ENCODE measurements at places on chromosomes 16 and 17. TPM values are rescaled to one million over a fixed set of nuclear protein-coding genes. Genes with fewer than 3 reads are reported as not detected.
A peak's percentile ranks its signal among the peaks of the same experiment; 100 is the strongest.

- no peaks in the 10 kb centered on the region for H3K4me1 ChIP-seq
- no peaks in the 10 kb centered on the region for H3K36me3 ChIP-seq
- no peak overlapping the region for H3K27ac ChIP-seq
- no peak for DNase-seq
- H3K4me3 ChIP-seq, result no peak overlapping the region
Observed at GRCh38 chr16:17155485-17155884, 315.3 kb downstream of the XYLT1 start.

DNA sequence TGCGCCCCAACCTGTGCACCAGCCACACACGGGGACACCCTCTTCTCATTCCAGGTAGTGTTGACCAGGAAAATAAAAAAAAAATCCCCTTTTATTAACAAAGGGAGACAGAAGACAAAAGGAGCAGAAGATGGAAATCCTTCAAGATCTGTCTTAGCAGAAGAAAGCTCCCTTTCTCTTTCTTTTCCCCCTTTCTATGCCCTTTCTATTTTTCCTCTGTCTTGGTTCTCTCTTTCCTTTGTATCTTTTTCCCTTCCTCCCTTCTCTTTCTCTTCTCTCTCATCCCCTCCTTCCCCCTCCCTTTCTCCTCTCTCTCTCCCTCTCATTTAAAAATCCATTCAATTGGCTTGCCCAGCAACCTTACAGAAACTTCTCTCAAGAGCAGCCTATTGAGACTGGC lies 254.1 kb upstream of the ZFHX3 start:
- no peak overlapping the region for H3K4me3 ChIP-seq
- H3K27ac ChIP-seq, result no peak overlapping the region
- no peak for DNase-seq
- H3K4me1 ChIP-seq, result no peaks in the 10 kb centered on the region
- no peaks in the 10 kb centered on the region for H3K36me3 ChIP-seq

GRCh38 chr17:542943-543342 lies 171.7 kb downstream of the VPS53 start:
- H3K4me1 ChIP-seq, result no peaks in the 10 kb centered on the region
- H3K4me3 ChIP-seq, result no peak overlapping the region
- H3K36me3 ChIP-seq, result peaks cover under 1% of the 10 kb centered on the region
- no peak overlapping the region for H3K27ac ChIP-seq

- peak overlapping the region; percentile 10 for H3K4me3 ChIP-seq
- peak overlapping the region; percentile 62 for H3K27ac ChIP-seq
- peak; percentile 88 for DNase-seq
- no peaks in the 10 kb centered on the region for H3K4me1 ChIP-seq
Observed at GRCh38 chr16:16149710-16150116, 73.6 kb downstream of the ABCC6 start.

GRCh38 chr16:79407461-79408135 lies 192.9 kb downstream of the MAF start:
- no peaks in the 10 kb centered on the region for H3K27me3 ChIP-seq
- no peak for DNase-seq
- no peaks in the 10 kb centered on the region for H3K4me1 ChIP-seq
- H3K27ac ChIP-seq, result no peak overlapping the region
- H3K4me3 ChIP-seq, result no peak overlapping the region
- no peaks in the 10 kb centered on the region for H3K36me3 ChIP-seq

- peak overlapping the region; percentile 57 for H3K27ac ChIP-seq
- H3K4me3 ChIP-seq, result peak overlapping the region; percentile 27
- H3K4me1 ChIP-seq, result no peaks in the 10 kb centered on the region
- no peak for DNase-seq
- H3K36me3 ChIP-seq, result no peaks in the 10 kb centered on the region
- H3K27me3 ChIP-seq, result peaks cover 42% of the 10 kb centered on the region
Observed at GRCh38 chr17:48577330-48577945, 712 bp downstream of the HOXB4 start.

Gene AXIN1
- 5.5 TPM for total RNA-seq

Gene HSD17B2
- total RNA-seq, result 79.7 TPM

GRCh38 chr17:7282752-7283321 lies 1.3 kb downstream of the SLC2A4 start:
- H3K36me3 ChIP-seq, result no peaks in the 10 kb centered on the region
- no peak overlapping the region for H3K4me3 ChIP-seq
- H3K27ac ChIP-seq, result no peak overlapping the region
- H3K4me1 ChIP-seq, result no peaks in the 10 kb centered on the region
- DNase-seq, result no peak
- H3K27me3 ChIP-seq, result no peaks in the 10 kb centered on the region

DNA sequence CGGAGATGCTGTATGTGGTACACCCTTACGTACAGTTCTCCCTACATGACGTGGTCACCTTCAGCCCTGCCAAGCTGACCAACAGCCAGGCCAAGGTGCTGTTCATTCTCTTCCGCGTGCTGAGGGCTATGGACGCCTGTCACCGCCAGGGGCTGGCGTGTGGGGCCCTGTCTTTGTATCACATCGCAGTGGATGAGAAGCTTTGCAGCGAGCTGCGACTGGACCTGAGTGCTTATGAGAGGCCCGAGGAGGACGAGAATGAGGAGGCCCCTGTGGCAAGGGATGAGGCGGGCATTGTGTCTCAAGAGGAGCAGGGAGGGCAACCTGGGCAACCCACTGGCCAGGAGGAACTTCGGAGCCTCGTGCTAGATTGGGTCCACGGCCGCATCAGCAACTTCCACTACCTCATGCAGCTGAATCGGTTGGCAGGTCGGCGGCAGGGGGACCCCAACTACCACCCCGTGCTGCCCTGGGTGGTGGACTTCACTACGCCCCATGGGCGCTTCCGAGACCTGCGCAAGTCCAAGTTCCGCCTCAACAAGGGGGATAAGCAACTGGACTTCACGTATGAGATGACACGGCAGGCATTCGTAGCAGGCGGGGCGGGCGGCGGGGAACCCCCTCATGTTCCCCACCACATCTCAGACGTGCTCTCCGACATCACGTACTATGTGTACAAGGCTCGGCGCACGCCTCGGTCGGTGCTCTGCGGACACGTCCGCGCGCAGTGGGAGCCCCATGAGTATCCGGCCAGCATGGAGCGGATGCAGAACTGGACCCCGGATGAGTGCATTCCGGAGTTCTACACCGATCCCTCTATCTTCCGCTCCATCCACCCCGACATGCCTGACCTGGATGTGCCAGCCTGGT lies 1.4 kb downstream of the WDR81 start:
- no peaks in the 10 kb centered on the region for H3K27me3 ChIP-seq
- H3K4me1 ChIP-seq, result peaks cover 5% of the 10 kb centered on the region
- DNase-seq, result no peak
- H3K4me3 ChIP-seq, result peak overlapping the region; percentile 90

GRCh38 chr16:14329727-14330350 lies 258.7 kb downstream of the MRTFB start:
- H3K4me1 ChIP-seq, result peaks cover 20% of the 10 kb centered on the region
- no peak overlapping the region for H3K27ac ChIP-seq
- no peaks in the 10 kb centered on the region for H3K27me3 ChIP-seq
- no peaks in the 10 kb centered on the region for H3K36me3 ChIP-seq
- no peak overlapping the region for H3K4me3 ChIP-seq

DNA sequence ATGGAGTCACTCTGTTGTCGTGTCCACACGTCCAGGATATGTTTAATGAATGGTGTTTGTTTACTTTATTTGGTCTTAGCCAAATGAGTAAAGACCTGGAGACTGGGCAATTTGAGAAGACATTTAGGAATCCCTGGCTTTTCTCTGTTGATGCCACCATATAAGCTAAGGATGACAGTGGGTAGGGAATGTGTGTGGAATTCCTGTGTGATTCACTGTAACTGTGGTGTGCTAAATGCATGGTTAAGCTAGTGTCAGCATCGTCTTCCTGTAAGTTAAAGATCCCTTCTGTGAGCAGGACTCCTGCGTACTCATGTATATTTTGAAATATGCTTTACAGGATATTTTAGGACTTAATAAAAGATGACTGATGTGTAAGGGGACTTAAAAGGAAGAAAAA lies 26.4 kb downstream of the GOSR1 start:
- no peaks in the 10 kb centered on the region for H3K27me3 ChIP-seq
- DNase-seq, result no peak
- no peak overlapping the region for H3K27ac ChIP-seq
- no peaks in the 10 kb centered on the region for H3K4me1 ChIP-seq
- peaks cover 38% of the 10 kb centered on the region for H3K36me3 ChIP-seq

DNA sequence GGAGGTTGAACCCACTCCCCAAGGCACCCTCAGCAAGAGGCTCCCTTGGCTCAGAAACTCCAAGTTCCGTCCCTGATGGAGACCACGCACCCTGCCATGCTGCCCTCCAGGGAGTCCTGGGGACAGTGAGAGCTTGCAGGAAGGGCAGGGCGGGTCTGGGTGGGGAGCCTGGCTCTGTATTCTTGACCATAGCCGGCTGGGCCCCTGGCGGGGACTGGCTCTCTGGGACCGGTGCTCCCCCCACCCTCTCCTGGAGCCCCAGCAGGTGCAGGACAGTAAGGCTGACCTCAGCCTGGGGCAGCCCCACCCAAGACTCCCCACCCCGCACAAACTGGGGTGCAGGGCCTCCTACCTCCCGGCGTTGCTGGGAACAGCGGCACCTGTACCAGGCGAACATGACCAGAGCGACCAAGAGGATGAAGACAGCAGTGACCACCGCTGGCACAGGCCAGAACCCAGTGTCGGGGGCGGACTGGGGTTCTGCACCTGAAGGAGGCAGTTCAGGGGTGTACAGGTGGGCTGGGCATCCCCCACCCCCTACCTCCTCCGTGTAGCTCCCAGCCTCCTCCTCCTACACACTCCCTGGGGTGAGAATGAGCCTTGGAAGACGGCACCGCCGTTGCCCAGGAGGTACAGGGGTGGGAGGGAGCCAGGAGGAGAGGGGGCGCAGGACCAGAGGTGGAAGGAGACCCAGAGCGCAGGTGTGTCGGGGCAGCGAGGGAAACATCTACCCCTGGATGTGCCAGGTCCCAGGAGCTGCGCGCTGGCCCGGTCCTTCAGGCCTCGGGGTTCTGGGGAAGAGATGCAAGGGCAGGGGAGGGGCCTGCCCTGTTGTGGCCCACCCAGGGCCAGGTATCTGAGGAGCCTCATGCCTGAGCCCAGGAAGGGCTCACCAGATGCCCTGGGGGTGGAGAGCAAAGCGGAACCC lies 5.4 kb upstream of the CD7 start:
- H3K4me1 ChIP-seq, result peaks cover 22% of the 10 kb centered on the region
- DNase-seq, result peak; percentile 45
- no peaks in the 10 kb centered on the region for H3K36me3 ChIP-seq
- H3K27ac ChIP-seq, result no peak overlapping the region
- no peaks in the 10 kb centered on the region for H3K27me3 ChIP-seq
- no peak overlapping the region for H3K4me3 ChIP-seq

Gene VKORC1
- 263 TPM for total RNA-seq

Gene STH
- not detected for total RNA-seq

Measured in right lobe of liver (tissue), 6 donors.